Hematopoietic multipotent progenitor cell treated with erythropoietin and hydrocortisone succinate and interleukin-3 and kit ligand, for 8 days (in vitro differentiated cells): ENCODE measurements at places on chromosomes 4 and X.

DNA sequence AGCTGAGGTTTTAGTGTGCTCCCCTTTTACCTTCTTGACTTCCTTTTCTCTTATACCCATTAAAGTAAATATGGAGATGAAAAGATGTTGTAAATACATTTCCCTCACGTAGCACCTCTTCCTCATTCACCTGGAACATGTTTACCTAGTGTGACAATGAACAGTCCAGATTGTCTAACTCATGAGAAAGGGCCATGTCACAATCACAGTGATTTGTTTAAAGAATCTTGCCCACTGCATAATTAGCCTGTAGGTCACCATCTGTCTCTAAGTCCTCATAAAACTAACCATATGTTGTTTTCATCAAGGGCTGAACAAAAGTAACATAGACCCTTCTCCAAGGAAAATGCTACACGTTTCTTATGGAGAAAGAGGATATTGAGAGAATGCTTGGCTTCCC, 85.7 kb downstream of the TSPAN5 start:
- DNase-seq, result no peak

GRCh38 chr4:8542776-8543525, 37.2 kb upstream of the GPR78 start:
- no peak for DNase-seq

- DNase-seq, result no peak
These were observed 284.8 kb upstream of the PPARGC1A start for GRCh38 chr4:24174602-24175001.

- DNase-seq, result no peak
These were observed 978 bp downstream of the HS6ST2 start for GRCh38 chrX:132957211-132958090.

DNA sequence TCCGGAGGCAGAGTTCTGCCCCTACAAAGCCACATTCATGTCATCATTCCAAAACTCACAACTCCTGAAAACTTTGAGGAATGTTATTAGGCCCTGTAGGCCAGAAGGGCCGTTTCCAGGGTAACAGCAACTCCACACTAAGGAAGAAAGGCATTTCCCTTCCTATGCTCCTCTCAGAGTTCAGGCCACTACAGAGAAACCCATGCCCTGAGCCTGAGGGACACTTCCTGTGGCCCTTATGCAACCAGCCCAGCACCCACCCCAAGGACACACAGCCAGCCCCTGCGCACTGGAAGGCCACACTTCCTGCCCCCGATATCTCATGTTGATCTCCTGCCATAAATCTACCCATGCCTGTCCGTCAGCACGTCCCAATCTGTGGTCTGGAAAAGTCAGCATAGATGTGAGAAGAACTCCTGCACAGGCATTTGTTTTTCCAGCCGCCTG, 289.3 kb downstream of the BCOR start:
- no peak for DNase-seq

GRCh38 chr4:25377572-25378436, 741 bp downstream of the ANAPC4 start:
- peak; percentile 41 for DNase-seq

DNA sequence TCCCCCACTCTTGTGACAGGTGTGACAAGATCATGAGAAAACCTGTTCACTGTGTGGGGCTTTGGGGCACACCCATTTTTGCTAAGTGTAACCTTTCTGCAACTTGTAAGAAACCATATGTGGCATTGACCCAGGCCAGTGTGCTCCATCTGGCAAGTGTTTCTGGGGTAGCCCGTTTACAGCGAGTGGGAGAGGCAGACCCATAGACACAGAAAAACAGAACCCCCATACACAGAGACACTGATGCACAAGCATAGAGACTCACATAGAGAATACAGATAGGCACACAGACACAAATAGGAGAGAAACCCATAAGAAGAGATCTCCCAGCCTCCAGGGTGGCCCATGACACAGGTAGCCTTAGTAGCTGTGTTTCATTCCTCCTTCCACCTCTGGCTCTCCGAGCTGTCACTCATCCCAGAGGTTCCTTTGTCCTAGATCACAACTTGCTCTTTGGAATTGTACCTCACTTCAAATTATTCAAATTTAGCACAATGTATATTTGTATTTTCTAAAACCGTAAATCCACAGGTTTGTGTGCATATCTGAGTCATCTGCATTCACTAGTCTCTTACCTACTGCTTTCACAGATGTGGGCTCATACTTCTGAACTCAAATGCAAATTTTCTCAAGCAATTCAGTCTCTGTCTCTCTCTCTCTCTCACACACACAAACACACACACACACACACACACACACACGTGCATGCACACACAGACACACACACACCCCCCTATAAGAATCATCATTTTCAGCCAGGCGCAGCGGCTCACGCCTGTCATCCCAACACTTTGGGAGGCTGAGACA, 114.4 kb downstream of the SH3KBP1 start:
- DNase-seq, result no peak

DNA sequence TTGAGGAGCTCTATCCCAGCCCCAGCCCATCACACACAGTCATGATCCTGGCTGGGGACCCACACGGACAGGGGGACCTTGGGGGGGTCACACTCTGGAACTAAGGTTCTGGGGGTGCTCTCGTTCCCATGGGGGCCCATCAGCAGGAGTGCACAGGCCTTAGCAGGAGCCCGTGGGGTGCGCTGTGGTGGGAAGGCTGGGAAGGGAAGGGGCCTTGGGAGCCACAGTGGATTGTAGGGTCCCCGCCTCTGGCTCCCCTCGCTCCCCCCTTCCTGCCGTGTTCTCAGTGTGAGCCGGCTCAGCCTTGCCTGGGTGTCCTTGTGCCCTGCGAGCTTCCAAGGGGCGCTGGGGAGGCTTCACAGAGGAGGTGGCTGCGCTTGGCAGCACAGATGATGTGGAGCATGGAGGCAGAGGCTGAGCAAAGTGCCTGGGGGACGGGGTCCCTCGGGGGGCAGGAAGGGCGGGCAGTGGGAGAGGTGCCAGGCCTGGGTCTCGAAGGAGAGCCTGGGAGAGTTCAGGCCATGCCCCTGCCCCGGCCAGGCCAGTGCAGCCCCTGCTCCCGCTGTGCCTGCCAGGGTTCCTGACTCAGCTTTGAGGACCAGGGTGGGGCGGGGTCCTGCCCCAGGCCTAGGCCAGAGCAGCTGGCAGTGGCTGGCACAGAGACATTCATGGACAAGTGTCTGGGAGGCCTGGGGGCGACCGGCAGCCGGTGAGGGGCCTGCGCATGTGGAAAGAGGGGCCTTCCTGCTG, 5.5 kb upstream of the HGFAC start:
- no peak for DNase-seq

DNA sequence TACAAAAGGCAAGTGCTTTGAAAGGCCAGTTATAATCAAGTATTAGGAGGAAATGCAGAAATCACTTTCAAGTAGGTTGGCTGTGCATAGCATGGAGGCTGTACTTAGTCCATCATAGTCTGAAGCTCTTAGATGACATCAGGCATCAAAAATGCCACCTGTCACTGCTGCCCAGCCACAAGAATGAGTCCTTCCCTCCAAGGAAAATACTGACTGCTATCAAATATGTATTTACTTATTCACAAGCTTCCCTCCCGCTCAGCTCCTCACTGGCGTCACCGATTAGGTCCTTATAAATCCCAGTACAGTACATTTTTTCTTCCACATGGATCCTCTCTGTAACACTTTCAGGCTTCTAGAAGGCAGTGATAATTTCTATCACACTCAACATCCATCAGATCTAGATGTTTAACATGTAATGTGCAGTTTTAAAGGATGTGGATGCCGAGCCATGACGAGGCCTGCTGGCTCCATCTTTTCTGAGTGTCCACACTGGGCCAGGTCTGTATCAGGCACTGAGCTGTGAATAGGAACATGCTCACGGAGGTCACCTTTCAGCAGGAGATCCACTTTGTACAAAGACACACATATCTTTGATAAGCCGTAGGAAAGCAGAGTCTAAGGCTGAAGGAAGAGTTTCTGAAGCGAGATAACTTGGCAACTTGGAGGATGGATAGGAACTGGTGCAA, 121.9 kb downstream of the PALLD start:
- no peak for DNase-seq

- DNase-seq, result peak; percentile 78
These were observed 66.3 kb downstream of the TSPAN7 start for GRCh38 chrX:38627683-38628082.

- no peak for DNase-seq
These were observed 151.9 kb upstream of the DIPK2B start for GRCh38 chrX:45352611-45353010.

DNA sequence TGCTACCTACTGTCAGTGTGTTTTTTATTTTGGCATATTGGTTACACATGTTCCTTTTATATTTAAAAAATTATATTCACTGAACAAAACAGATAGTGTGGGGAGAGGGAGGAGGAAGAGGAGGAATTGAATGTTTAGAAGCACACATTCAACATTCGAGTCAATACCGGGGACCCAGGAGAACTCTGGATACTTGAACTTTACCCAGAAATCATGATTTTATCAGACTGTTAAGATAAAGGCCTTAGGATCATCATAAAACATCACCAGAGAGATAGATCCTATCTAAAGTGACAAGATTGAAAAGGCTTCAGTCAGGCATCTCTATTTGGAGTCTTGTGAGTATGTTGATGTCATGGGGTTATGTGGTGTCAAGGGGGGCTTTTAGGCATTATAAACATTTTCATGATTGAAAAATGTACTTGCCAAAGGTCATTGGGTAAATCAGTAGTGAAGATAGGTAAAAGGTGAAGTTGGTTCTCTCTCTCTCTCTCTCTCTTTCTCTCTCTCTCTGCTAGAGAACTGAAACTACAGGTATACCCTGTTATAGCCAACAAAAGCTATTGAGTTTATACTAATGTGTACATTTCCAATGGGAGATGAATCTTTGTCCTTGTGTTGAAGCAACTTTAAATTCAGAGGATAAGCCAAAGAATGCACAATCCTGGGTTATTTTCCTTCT, 16.9 kb upstream of the RGN start:
- no peak for DNase-seq

GRCh38 chr4:152454398-152455011, 81.4 kb downstream of the FBXW7 start:
- peak; percentile 52 for DNase-seq

DNA sequence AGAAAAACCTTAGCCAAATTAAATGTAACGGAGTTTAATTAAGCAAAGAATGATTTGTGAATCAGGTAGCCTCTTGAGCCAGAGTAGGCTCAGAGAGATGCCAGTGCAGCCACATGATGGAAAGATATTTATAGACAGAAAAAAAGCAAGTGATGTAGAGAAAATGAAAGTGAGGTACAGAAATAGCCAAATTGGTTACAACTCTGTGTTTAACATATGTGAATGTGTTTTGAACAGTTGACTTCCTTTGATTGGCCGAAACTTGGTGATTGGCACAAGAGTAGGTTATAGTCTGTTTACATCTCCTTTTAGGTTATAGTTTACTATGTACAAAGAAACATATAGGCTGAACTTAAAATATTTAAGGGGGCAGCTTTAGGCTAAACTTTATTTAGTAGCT, 459.9 kb upstream of the BOD1L1 start:
- no peak for DNase-seq

- DNase-seq, result no peak
These were observed 77.9 kb upstream of the SLC7A11 start for GRCh38 chr4:138320030-138320429.

GRCh38 chrX:35101901-35102300, 159.3 kb downstream of the FAM47B start:
- no peak for DNase-seq

GRCh38 chr4:138841343-138841742, 174.2 kb upstream of the NOCT start:
- DNase-seq, result no peak

- no peak for DNase-seq
These were observed 37.7 kb downstream of the ACE2 start for GRCh38 chrX:15563056-15563455.

- DNase-seq, result no peak
These were observed 92.2 kb upstream of the RAPGEF2 start for GRCh38 chr4:159010563-159011260.

DNA sequence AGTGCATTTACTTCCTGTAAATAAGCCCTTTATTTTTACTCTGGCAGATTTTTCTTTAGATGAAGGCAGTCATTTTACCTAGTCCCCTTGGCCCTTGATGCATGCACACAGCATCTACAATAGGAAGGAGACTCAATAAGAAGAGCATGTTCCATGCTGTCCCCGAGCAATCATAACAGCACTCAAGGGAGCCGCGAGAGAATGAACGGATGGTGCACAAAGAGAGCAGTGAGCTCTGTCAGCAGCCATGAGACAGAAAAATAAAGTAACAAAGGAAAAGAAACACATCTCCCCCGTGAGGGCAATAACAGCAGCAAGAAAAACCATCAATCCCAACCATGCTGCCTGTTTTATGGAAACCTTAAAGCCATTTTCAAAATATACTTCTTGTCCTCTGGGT, 11.9 kb downstream of the SMIM31 start:
- DNase-seq, result no peak

DNA sequence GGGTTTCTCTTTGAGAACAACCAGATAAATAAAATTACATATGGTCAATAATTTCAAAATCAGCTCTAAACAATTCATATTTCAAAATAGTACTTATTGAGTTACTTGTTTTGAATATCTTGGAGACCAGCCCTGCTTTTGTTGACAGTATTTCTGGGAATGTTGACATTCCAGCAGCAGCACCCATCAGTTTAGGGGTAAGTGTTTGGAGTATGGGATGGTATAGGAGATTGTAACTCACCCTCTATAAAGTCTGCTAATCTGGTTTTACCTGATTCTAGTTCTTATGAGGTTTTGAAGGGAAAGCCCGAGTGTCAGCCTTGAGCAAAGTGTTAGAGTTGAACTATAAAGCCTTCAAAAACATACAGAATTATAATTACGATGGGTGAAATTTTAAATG, 139.2 kb upstream of the ANKRD50 start:
- DNase-seq, result no peak

DNA sequence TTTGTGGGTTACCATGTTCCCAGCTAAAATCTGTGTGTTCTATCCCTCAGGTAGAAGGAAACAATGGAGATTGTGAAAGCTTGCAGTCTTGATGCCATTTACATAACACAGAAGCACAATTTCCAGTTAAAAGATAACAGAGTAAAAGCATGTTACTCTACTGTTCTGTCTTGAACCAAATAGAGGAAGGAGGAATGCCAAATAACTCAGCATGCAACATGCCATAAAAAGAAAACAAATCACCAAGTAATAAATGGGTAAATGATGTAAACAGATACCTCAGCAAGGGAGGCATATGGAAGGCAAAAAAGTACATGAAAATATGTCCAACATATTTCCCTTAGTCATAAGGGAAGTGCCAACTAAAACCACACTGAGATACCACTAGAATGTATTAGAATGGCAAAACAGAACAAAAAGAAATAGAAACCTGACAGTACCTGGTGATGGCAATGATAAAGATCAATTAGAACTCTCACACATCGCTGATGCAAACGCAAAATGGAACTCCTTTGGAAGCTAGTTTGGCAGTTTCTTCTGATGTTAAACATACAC, 502.6 kb upstream of the HS3ST1 start:
- no peak for DNase-seq
